ENCODE measurements at places on chromosomes 1 and 21.

GRCh38 chr1:176795929-176796328 is 333.0 kb downstream of the PAPPA2 start:
- no peak for DNase-seq

- no peak for DNase-seq
Observed at GRCh38 chr1:231666937-231667608, 40.5 kb downstream of the DISC1 start.

GRCh38 chr1:224042557-224043118 is 71.3 kb upstream of the FBXO28 start:
- DNase-seq, result no peak

- DNase-seq, result no peak
Observed at GRCh38 chr1:247829656-247830055, 5.7 kb upstream of the OR14A16 start.

GRCh38 chr1:43545695-43546387 is 15.2 kb downstream of the PTPRF start:
- peak; percentile 84 for DNase-seq

- DNase-seq, result no peak
Observed at GRCh38 chr21:31545036-31545435, 114.5 kb upstream of the SOD1 start.

DNA sequence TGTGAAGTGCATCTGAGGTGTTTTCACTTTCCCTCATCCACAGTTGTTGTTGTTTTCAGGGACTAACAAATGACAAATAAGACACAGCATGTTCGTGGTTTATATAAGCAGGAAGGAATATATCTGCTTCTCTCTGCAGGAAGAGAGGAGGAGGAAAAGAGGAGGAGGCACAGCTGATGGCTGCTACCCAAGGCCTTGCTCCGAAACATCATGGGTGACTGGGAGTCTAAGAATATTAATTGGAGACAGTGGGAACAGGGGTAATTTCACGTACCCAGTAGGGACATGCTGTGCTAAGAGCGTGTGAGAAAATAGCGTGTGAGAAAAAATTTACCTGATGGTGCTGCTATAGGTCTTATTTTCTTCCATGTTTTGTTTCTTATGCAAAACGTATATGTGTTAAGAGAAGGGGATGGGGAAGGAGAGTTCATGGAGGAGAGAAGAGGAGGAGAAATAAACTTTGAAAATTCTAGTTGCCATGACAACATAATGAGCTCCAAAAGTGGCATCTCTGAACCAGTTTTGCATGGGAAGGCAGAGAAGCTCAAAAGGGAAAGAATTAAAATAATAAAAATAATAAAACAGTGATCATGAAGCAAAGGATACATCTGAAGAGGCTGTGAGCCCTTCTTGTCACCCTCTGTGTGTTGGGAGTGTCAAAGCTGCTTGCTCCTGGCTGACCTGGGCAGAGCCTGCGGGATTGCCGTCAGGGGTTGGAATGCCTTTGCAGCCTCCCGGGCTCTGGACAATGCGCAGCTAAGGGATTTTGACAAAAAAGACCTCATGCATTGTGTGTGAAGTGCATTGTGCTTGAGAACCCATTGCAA is 192.0 kb downstream of the CACNA1E start:
- no peak for DNase-seq

DNA sequence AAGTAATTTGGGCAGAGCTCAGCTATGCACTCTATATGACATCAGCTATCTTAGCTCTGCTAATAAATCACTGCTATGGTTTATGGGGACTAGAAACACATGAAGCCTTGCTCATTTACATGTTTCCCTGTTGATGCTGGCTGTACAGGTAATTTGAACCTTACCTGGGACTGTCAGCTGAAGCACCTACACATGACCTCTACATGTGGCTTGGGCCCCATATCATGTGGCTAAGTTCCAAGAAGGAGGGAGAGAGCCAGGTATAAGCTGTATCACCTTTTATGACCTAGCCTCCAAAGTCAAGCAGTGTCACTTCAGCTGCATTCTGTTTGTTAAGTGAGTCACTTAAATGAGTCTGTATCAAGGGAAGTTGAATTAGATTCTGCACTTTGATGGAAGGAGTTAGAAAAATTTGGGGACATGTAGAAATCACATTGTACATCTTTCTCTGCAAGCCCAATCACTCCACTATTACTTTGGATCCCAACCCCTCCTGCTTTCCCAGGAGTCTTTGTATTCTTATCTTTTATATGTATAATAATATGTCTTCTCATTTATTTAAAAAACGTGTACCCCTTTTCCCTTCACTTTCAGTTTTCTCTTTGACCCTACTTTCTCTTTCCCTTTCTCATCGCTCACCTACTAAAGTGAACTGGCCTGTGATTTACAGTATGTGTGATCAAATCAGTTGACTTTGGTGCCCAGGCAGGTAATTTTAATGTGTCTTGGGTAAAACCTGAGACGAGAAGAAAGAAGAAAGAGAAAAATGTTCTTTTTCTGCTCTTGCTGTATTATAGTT is 53.4 kb upstream of the PRKACB start:
- DNase-seq, result no peak

DNA sequence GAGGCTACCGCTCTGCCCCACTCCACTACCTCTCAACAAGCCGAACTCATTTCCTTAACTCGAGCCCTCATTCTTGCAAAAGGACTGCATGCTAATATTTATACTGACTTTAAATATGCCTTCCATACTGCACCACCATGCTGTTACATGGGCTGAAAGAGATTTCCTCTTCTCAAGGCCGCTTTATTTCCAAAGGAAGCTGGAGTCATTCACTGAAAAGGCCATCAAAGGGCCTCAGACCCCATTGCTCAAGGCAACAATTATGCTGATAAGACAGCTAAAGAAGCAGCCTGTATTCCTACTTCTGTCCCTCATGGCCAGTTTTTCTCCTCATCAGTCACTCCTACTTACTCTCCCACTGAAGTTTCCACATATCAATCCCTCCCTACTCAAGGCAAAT is 6.9 kb upstream of the HPDL start:
- DNase-seq, result no peak

DNA sequence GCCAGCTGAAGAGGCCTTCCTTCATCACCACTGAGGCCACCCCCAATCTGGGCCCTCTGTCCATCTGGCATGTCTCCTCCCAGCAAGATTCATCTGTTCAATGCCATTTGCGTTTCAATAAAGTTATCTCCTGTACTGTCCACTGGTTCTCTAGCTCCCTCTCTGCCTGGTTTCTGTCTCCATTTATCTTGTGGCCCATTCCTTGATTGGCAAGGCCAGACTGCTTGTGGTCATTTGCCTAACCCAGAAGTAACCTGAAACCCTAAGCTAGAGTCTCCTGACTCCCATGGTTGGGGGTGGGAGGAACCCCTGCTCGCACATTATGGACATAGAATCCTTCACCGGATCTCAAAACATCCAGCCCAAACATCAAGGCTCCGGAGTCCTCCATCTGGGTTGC is 2.1 kb upstream of the IPO9 start:
- DNase-seq, result no peak

DNA sequence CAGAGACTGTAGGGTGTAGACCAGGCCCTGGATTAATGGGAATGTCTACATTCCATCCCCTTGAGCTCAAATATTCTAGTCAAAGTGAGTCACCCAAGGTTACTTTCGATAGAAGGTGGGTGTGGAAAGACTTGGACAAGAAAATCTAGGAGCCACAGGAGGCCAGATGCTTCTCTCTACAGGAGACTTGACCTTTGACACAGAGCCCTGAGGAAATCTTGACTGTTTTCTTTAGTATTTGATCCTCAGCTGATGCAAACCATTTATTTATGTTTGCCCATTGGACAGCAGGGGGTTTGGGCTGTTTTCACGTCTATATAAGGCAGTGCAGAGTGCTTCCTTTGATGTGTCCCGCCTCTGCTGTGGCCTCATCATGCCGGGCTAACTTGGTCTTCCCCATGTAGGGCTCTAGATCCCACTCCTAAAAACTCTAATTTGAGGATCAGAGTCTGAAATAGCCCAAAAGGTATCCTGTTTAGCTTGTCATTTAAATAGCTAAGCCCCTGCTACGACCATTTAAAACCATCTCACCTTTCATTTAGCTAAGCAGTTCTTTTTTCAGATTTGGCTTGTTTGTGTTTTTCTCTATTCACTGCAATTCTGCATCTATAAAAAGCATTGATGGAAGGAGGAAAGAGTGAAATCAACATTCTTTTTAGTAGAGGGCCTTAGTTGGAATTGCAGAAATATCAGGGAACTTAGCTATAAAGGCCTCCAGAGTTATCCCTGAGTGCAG is 15.5 kb upstream of the MAP3K7CL start:
- DNase-seq, result no peak

DNA sequence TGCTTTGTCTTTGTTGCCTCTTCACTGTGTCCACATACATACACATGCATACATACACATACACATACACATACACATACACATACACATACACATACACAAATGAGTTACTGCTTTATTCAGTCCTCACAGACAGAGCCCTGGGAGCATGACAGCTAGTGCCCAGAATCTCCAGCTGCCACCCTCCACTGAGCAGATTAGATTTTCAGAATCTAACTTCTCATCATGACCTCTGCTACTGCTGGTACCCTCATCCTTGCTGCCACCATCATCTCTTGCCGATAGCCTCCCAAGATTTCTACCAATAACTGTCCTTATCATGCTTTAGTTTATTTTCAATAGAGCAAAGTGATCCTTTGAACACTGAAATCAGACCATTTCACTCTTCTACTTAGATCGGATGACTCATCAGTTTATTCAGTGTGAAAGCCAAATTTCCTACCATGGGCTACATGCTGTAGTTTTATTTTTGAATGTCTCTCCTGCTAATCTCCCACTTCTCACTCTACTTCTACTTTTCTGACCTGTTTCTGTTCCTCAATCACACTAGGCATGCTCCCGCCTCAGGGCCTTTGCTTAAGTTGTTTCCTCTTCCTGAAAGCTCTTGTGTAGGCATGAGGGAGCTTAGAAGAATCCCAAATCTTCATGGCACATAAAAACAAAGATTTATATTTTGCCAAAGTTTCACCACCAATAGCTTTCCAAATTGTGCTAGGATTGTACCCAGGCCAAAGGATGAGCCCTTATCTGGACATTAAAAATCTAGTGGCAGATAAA is 43.0 kb downstream of the ATP6V1G3 start:
- peak; percentile 1 for DNase-seq

DNA sequence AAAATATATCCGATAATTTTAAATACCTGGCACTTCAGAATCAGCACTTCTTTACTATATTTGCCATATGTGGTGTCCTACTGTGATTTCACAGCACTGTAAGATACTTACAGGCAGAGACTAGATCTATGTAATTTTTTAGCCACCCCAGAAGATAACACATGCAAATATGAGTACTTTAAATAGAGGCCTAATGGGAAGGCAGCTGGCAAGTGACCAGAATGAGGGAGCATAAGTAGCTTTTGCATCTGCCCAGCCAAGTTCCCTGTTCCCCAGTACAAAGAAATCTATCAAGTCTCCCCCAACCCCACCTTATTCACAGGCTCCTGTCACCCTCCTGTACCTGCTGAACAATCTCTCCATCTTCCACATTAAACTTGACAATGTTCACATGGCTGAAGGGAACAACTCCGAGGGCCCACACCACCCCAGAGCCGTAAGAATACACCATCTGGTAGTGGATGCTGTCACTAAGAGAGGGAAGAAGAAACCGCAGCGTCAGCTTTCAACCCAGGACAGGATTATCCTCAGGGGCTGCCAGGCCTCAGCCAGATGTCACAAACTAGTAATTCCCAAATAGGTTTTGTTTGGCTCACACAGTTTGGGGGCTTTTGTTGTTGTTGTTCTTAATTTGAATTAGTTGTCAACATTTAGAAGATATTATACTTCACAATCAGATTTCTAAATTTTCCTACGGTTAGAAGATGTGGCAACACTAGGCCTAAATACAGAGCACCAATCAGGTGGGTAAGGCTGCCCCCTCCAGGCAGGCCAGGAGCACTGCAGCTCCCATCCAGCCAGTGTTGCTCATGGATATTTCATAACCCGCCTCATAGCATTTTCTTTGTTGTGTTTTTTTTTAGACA is 10.4 kb downstream of the EMC1 start:
- peak; percentile 53 for DNase-seq

DNA sequence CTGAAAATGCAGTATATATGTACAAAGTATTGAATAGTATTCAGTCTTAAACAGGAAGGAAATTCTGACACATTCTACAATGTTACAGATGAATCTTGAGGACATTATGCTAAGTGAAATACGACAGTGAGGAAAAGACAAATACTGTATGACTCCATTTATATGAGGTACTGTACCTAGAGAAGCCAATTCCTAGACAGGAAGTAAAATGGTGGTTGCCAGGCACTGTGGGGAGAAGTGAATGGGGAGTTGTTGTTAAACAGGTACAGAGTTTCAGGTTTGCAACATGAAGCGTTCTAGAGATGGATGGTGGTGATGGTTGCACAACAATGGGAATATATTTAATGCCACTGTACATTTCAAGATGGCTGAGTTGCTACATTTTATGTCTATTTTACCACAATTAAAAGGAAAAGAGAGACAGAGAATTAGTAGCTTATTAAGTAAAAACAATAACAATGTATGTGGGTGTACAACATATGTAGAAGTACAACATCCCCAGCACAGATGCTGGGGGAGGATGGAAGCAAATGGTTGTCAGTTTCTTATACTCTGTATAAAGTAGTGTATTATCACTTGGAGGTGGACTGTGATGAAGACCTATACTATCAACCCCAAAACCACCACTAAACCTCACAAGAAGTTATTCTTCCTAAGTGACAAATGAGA is 3.9 kb upstream of the RAB4A start:
- DNase-seq, result no peak

GRCh38 chr21:15241997-15242736 is 177.4 kb upstream of the NRIP1 start:
- DNase-seq, result no peak

DNA sequence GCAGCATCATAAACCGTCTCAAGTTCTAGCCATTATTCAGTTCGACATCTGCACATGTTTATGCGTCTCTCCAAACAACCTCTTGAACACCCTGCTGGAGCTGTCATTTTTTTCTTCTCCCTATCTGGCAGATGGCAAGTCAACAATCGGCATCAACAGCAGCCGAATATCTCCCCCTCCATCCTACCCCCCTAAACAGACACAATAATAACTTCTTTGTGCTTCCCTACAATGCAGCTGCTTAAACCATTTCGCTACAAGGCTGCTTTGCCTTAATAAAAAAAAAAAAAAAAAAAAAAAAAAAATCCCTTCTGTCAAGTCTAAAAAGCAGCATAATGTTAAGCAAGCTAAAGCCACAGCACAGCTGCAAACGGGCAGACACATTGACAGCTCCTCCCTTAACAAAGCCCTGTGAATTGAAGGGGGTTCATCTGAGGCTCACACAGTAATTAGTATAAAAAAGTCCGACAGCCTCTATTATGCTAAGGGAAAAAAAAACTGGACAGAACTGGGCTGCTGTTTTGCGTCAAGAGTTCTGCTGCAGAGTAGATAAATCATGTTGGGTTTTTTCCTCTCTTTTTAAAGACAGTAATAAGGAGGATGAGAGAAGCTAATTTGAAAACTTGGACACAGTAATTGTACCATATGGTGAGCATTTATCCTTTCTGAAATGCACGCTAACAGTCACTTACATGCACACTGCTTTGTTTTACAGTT is 136.4 kb downstream of the AKT3 start:
- peak; percentile 51 for DNase-seq

- no peak for DNase-seq
Observed at GRCh38 chr1:89855413-89856123, 34.7 kb downstream of the LRRC8D start.
